ENCODE measurements at places on chromosomes 5 and 9.

- no peak for DNase-seq
These were observed 18.7 kb upstream of the IL31RA start for GRCh38 chr5:55832446-55832845.

GRCh38 chr9:86099701-86100364, 475 bp upstream of the GOLM1 start:
- no peak for DNase-seq

DNA sequence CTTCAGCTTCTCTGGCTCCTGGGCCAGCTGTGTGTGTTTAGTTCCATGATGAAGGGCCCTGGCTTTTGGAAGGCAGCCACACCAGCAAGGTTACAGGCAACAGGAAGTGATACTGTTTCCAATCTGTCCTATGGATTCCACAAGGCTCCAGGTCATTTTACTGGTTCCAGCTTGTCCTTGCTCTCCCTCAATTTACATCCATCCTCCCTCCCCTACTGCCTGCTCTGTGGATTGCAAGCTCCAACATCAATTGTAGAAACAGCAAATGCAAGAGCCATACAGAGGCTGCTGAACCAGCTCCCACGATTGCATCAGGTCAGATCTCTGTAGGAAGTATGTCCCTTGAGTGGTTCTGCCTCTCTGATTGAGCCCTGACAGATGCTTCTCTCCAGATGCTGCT, 409.8 kb downstream of the NTRK2 start:
- DNase-seq, result no peak

DNA sequence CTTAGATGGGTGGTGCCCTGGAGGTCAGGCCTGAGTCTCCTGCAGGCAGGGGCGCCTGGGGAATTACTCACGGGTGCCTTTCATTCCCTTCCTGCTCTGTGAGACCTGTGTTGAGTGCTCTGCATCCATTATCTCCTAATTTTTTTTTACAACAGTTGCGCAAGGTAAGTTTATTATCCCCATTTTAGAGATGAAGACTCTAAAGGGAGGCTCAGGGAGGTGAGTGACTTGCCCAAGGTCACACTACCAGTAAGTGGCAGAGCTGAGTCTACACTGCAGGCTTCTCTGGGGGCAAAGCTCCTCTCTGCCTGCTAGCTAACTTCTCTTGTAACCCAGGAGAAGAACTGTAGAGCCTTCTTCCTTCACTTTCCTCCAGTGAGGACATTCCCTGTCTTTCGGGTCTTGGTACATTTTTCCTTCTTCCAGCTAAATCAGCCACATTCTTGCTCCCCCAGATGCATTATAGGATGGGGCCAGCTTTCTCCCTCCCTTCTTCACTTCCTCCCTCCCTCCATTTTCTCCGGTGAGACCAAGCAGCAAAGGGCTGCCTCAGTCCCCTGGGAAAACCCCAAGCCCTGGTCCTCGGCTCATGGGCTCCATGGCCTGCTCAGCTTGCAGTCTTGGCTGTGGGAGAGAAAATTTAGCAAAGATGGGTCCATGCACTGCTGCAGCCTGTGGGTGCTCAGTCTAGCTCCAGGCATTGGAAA, 1.8 kb downstream of the PRR7 start:
- DNase-seq, result no peak

DNA sequence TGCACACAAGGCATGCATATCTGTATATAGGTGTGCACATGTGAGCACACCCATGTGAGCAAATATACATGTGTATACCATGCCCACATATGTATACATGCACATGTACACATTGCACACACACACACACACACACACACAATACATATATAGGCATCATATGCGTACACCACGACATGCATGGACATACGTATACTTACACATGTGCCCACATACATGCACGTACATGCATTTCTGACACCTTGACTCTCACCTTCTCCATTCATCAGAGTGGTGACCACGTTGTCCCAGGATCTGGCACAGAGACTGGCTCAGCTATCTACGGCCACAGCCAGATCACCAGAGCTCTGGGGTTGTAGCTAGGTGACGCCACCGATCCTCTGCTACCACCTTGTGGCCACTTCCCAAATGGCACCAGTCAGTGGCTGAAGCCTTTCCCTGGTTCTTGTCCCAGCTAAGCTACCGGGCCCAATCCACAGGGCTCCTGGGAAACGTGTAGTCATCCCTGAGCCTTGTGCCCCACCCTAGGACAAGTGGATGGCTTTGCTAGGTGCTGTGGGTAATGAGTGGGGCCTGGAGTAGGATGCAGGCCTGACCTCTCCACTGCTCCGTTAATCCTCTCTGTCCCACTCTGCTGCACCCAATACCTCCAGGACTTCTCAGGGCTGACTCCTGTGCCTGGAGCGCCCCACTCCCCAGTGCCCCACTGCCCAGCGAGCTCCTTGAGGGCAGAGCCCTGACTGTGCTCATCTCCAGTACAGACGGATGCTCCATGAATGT, 194.4 kb downstream of the RGS3 start:
- peak; percentile 95 for DNase-seq

DNA sequence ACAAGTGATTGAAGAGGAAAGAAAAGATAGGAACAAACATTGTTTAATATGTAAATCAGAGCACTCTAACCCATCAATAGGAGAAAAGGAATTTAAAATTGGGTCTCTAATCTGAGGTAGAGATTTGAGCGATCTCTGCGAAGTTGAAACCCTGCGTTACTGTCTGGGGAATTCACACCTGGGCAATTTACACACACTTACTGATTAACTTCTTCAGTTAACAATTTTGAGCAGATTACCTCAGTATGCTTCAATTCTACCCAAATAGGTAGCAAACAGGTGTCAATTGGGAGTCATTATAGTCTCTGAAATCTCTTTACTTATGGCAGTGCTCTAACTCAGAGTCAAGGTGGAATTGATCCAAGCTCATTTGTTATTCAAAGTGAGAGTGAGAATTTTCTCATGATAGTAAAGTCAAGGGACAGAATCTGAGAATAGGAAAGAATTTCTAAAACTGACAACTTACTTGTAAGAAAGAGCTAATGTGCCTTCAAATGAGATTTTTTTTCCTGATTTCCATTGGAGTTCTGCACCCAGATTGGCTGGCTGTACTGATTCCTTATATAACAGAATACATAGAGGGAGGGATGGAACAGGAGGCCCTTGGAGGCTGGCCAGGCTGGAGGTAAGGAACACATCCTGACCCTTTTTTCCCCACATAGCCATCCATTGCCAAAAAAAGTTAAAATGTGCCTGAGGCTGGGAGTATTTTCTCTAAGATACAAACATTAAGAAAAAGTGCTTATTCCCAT, 27.1 kb upstream of the IFNA14 start:
- DNase-seq, result no peak

DNA sequence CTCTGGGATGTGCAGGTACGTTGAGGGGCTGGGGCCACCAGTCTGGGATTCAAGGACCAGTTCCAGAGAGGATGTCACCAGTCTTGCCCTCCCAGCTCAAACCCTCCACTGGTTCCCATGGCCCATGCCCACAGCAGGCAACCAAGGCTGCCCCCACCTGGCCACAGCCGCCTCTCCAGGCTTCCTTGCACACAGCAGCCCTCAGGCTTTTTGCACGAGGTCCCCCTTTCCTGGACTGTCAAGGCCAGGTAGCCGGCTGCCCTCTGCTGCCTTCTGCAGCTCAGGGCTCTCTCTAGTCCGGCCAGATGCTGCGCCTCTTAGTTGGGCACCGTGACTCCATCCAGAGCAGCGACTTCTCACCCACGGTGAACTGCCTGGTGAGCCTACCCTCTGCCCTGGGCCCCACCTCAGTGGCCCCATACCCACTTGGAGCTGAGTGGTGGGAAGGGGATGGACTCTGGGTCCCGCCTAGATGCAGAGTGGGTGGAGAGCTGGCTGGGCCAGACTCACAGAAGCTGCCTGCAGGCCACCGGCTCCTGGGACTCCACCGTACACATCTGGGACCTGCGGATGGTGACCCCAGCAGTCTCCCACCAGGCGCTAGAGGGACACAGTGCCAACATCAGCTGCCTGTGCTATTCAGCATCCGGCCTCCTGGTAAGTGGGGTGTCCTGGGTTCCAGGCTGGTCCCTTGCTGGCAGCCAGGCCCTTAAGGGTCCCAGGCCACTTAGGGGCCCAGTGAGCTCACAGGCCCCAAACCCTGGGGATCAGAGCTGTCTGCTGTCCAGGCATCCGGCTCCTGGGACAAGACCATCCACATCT, 2.9 kb downstream of the WDR38 start:
- peak; percentile 86 for DNase-seq

GRCh38 chr5:150022158-150022531, 21.6 kb downstream of the HMGXB3 start:
- no peak for DNase-seq

- DNase-seq, result peak; percentile 80
These were observed 21.2 kb downstream of the DYNC2I2 start for GRCh38 chr9:128635266-128636023.

GRCh38 chr9:14296495-14297113, 17.3 kb downstream of the NFIB start:
- no peak for DNase-seq

- no peak for DNase-seq
These were observed 55.3 kb downstream of the FYB1 start for GRCh38 chr5:39164016-39164415.

- no peak for DNase-seq
These were observed 158.4 kb downstream of the CPLANE1 start for GRCh38 chr5:37090781-37091180.

DNA sequence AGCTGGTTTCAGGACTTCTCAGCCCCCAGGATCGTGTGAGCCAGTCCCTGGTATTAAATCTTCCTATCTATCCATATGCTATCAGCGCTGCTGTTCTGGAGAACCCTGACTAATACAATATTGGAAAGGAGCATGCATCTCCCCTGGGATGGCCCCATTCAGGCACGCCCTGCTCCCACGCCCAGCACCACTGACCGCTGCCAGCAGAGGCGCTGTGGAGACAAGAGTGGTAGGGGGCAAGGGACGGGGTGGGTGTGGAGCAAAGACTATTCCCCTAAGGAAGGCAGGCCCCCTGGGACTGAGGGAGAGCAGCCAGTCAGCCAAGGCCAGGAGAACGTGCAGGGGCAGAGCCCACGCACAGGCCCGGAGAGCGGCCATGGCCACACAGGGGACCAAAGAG, 116.0 kb downstream of the VAV2 start:
- DNase-seq, result peak; percentile 55

DNA sequence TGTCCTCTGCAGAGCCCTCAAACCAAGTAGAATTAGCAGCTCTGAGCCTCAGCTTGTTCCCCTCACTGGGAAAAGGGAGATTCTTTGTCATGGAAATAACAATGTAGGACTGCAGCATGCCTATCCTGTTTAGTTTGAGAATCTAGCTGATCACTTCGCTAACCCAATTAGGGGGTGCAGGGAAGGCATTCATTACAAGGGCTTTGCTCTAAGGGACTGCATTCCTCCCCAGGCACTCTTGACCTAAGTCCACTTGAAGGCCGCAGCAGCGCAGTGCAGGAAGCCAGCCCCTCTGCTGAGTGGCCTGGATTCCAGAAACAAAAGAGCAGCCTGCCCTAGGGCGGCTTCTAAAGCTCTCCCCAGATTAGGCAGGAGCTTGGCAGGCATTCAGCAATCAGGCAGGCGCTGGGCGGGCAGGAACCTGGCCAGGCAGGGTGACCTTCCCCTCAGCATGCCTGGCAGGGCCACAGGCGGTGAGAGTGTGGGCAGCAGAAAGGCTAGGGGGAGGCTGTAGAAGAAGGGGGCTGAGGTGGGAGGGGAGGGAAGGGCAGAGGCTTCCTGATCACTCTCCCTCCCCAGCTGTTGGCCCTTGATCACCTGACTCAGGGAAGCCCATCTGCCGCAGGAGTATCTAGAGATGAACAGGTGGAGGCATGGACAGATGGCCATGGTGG, 24.8 kb downstream of the CCNJL start:
- peak; percentile 88 for DNase-seq

DNA sequence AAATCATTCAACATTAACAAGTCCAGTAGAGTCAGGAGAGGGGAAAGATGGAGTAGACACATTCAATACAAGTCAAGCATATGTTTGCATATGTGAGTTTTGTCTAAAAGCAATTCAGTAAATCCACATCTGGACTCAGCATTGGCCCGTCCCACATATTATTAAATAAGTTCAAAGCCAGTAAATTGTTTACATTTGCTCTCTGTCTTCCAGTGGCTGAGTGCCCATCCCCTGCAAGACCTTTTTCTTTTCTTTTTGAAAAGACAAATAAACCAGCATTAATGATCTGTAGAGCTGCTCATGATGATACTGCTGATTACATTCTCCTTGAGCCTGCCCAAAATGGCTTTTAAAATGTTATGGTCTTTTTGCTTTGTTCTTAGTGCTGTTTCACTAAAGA, 71.1 kb downstream of the TNC start:
- DNase-seq, result no peak

DNA sequence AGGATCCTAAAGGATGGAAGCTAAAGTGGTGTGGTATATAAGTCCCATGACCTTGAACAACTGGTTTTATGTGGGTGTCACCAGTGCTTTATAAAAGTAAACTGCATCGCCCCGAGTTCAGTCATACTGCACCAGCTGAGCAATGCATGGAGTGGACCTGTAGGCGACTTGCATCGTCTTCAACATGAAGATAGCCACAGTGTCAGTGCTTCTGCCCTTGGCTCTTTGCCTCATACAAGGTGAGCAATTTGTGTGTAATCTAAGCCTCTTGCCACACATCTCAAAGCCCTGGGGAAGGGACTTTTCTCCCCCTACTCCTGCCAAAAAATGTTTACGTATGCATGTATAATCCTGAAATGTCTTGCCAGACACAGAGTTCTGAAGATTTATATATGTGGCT, at the start of gene SPINK5:
SPINK5 (plus strand) TSS at position 120 of the 400 bp plus-strand sequence; CDS start at position 185, 65 bp downstream.
- DNase-seq, result no peak

- DNase-seq, result no peak
These were observed 680.8 kb upstream of the SEMA6A start for GRCh38 chr5:117255211-117256027.

GRCh38 chr9:135817951-135818717, 89.2 kb downstream of the CAMSAP1 start:
- DNase-seq, result no peak

DNA sequence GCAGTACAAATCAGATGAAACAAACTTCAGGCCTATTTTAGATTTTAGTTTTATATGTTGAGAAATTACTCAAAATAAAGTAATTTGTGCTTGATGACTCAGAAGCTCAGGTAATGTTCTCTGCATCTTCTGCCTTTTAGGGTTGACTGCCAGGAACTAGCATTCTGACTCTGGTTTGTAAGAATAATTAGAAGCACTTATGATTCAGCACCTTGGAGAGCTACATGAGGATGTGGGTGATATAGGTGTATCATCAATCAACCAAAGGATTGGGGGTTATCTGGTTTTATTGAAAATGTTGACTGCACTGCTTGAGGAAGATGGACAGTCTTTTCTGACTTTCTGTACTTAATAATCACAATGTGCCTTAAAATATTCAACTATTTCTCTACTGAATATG, 118.7 kb upstream of the SGCD start:
- DNase-seq, result no peak

- DNase-seq, result no peak
These were observed 1.0 kb upstream of the UBAP1 start for GRCh38 chr9:34177593-34178435.

DNA sequence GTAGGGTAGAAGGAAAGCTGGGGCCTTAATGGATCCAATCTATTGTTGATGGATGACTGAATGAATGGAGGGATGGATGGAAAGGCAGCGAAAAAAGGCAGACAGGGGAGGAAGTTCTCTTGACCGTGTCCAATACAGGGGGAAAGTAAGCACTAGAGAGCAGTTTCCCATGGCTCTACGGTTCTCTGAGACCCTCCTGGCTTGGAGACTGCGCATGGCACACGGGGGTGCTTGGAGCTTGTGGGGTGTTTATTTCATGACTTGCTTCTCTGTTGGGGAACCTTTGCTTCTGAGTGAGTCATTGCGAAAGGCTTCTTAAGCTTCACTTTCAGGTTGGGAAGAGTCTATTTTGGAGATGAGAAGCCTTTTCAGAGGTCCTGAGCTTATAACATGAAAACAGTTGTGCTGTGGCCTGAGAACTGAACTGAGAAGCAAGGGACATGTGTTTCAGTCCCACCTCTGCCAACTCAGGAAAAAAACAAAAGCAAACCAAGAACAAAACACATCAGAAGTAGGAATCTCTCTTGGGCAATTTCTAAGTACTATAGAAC, 12.8 kb upstream of the TEX48 start:
- DNase-seq, result no peak

All from WERI-Rb-1 (cell line).